ENCODE measurements at places on chromosomes 3 and 15.

DNA sequence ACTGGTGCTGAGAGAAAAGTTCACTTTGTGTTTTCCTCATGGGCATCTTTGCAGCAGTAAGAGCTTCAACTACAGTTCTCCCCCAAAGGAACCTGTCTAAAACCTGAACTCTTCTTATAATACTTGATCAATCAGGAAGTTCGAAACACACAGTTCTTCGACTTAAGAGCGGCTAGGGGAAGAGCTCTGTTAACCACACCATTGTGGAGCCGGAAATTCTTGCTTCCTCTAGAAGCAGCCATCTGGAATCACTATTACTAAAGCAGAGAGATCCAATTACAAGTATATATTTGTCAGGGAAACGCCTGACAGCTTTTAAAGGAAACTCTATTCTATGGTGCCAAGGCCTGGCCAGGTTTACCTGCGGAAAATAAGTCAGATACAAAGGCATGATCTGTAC is 337.3 kb upstream of the CBLB start:
- no peak for DNase-seq

GRCh38 chr15:80550908-80551260 is 144.2 kb upstream of the ABHD17C start:
- no peak for DNase-seq

GRCh38 chr3:187975561-187976364 is 178.2 kb upstream of the LPP start:
- peak; percentile 24 for DNase-seq

- DNase-seq: no peak
Observed at GRCh38 chr3:41088882-41089281, 110.4 kb upstream of the CTNNB1 start.

DNA sequence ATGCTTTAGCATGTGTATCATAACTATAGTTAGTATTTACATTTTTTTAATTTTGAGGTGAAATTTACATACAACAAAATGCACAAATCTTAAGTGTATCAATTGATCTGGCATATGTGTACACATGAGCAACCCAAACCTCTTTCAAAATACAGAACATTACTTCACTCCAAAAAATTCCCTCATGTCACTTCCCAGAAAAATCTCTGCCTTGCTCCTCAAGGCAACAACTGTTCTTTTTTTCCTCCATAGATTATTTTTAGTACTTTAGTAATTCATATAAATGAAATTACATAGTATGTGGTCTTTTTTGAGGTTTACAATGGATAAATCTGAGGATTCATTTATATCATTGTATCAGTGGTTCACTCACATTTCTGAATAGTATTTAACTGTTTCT is 84.9 kb downstream of the TRIM42 start:
- no peak for DNase-seq

GRCh38 chr3:197068077-197068476 is 38.5 kb upstream of the MELTF start:
- no peak for DNase-seq

DNA sequence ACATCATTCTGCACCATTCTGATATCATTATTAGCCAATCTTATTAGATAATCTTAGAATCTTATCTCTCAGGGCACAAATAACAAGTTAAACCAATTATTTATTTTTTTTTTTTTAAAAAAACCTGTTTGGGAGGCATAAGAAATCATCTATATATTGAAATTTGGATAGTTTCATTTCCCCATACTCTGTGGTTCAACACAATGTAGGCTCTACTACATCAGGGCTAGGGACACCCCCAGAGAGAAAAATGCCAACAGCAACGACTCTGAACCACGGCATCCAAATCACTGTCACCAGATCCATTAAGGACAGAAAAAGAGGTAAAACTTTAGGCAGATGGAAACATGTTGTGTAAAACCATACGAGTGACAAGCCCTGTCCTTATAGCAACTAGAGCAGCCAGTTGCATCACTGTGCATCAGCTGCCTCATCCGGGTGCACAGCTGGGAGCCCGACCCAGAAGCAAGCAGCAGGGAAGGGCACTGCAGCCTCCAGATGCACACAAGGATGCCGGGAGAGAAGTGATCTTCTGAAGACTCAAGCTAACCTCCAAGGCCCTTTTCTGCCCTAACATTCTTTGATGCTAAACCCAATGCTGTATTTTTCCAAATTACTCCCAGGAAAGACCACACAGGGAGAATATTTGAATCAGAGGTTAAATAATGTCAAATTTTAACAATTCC is 381.1 kb downstream of the CTNNB1 start:
- DNase-seq: no peak

DNA sequence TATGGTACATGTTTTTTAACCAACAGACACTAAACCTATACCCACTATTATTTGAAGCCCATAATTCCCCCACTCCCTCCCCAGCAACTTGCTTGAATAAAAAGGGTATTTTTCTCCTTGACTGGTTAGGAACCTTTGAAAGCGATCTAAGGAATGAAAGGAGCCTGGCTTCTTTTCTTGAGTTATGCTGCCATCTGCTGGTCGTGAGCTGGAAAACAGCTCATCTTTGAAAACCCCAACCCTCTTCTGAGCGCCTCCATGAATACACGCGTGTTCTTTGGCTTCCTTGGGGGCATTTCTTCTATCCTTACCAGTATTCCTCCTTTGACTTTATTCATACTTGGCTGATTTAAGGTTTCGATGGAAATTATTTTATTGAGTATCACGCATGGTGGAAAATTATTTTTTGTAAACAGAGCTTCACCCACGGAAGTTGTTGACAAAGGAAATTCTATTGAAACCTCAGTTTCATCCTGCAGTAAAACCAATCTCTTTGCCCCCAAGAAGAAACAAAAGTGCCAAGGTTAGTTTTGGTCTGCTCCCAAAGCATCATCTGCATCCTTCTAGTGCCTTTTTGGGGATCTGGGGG is 171.6 kb downstream of the SV2B start:
- peak; percentile 40 for DNase-seq

- DNase-seq: no peak
Observed at GRCh38 chr3:187063286-187064121, 75.8 kb downstream of the RPL39L start.

GRCh38 chr15:62969442-62970089 is 73.0 kb upstream of the TPM1 start:
- DNase-seq: no peak

DNA sequence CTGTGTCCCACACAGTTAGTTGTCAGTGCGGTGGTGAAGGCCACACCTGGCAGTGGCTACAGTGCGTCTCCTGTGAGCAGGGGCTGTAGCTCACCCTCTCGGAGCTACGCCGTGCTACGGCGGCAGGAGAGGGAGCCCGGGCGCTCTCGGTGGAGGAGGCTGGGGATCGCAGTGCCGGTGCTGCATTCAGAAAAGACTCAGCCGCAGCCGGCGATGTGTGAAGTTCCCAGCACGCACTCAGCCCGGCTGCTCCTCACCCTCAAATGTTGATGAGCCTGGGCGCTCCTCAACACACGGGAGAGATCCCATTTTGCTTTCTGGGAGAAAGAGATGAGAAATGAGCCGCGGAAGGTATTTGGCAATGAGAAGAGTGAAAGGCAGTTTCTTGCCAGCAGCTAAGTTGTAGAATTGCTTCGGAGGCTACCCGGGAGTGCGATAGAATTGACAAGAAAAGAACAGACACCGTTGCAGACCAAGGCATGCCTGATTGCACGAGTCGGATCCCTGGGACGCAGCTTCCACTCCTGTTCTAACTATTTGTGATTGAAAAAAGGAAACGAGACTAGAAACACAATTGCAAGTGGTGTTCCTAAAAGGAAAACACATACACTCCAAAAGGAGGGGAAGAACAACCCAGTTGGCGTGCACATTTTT is at the start of gene UNC13C:
Gene UNC13C, plus strand, starts transcription at position 189 of the 654 bp plus-strand sequence. CDS start 34,463 bp downstream, outside the sequence.
- no peak for DNase-seq

GRCh38 chr3:103055021-103055520 is 620.3 kb downstream of the ZPLD1 start:
- no peak for DNase-seq

Data from stromal cell of bone marrow (primary cell).